ENCODE measurements at places on chromosomes 16 and 17. TPM values are rescaled to one million over a fixed set of nuclear protein-coding genes. Genes with fewer than 3 reads are reported as not detected.

GRCh38 chr17:33750943-33751701 is 458.0 kb upstream of the ASIC2 start:
- H3K36me3 ChIP-seq = no peaks in the 10 kb centered on the region
- no peak overlapping the region for H3K27ac ChIP-seq
- H3K4me3 ChIP-seq = peak overlapping the region; percentile 42
- DNase-seq = peak; percentile 86

DNA sequence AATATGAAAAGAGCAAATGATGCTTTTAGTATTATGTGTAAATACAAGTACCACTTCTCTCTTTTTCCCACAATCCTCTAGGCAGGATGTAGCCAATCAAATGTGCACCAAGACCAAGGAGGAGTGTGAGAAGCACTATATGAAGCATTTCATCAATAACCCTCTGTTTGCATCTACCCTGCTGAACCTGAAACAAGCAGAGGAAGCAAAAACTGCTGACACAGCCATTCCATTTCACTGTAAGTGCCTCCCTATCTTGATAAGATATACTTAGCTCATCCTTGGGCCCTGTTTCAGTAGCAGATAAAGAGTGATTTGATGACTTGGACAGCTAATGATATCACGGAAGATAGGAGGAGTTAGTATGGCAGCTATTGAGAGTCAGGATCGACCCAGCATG is 33.7 kb downstream of the TADA2A start:
- no peak overlapping the region for H3K27ac ChIP-seq
- DNase-seq = no peak
- H3K4me3 ChIP-seq = no peak overlapping the region
- no peaks in the 10 kb centered on the region for H3K4me1 ChIP-seq
- H3K27me3 ChIP-seq = no peaks in the 10 kb centered on the region

GRCh38 chr17:56779898-56780777 is 53.6 kb downstream of the C17orf67 start:
- H3K4me1 ChIP-seq = peaks cover 12% of the 10 kb centered on the region
- peaks cover 65% of the 10 kb centered on the region for H3K27me3 ChIP-seq
- H3K27ac ChIP-seq = peak overlapping the region; percentile 84
- peak; percentile 90 for DNase-seq

DNA sequence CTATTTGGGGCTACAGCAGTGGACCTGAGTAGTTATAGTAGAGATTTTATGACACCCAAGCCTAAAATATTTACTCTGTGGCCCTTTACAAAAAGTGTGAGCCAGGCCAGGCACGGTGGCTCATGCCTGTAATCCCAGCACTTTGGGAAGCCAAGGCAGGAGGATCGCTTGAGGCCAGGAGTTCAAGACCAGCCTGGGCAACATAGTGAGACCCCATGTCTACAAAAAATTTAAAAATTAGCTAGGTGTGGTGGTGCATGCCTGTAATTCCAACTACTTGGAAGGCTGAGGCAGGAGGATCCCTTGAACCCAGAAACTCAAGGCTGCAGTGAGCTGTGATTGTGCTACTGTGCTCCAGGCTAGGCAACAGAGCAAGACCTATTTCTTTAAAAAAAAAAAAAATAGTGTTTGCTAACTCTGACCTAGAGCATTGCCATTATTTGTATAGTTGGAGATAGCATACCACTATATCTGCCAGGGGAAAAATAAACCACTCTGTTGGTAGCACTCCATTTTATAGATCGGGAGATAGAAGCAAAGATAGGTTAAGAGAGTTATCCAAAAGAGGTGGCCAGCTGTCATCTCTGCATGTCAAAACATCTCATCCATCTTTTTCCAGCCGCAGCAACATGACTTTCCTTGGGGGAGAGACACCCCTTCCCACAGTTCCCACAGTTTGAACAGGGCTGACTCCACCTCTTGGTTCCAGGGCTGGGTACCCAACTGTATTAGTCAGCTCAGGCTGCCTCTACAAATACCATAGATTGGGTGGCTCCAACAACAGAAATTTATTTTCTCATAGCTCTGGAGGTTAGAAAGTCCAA is 3.0 kb upstream of the ITPRIPL2 start:
- DNase-seq = no peak
- H3K27me3 ChIP-seq = no peaks in the 10 kb centered on the region
- H3K27ac ChIP-seq = no peak overlapping the region

DNA sequence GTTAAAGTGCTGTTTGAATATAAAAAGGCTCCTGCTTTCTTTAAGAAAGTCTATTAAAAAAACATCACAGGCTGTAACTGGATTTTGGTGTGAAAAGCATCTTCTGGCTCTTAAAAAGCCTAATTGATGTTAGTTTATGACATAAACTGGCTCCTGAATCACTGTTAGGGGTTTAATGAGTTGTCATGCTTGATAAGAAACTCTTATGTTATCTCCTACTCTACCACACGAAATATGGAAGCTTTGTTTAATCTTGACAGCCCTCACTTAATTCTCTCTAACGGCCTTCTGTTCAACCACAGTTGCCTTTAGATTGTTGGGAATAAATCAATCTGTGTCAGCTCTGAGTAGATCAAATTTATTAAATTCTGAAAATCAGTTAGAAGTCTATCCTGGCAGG is 51.5 kb downstream of the CPPED1 start:
- peaks cover 4% of the 10 kb centered on the region for H3K4me1 ChIP-seq
- H3K27ac ChIP-seq = no peak overlapping the region
- no peak overlapping the region for H3K4me3 ChIP-seq
- no peaks in the 10 kb centered on the region for H3K27me3 ChIP-seq

GRCh38 chr16:28531777-28532744 is 6.7 kb downstream of the NUPR1 start:
- peaks cover 2% of the 10 kb centered on the region for H3K4me1 ChIP-seq
- H3K27ac ChIP-seq = no peak overlapping the region
- H3K36me3 ChIP-seq = no peaks in the 10 kb centered on the region
- no peak for DNase-seq
- no peak overlapping the region for H3K4me3 ChIP-seq
- no peaks in the 10 kb centered on the region for H3K27me3 ChIP-seq

The SAMD14 gene
- total RNA-seq = 17.3 TPM
